ENCODE measurements at places on chromosomes 7 and 10.

DNA sequence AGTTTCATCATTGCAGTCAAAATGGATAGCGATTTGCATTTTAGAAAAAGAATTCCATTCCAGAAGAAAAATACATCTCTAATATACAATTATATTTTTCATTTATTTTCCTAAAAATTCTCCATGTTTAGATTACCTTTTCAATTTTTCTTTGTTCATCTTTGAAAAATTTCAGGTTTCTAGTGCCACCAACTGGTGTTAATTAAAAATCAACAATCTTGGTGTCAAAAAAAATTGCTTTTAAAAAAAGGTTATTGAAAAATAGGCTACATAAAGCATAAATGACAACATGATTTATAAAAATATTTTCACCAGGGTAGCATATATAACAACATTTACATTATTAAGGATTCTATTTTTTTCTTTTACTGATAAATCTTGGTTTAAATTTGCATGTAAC lies 53.0 kb downstream of the CCDC186 start:
- no peak for DNase-seq

DNA sequence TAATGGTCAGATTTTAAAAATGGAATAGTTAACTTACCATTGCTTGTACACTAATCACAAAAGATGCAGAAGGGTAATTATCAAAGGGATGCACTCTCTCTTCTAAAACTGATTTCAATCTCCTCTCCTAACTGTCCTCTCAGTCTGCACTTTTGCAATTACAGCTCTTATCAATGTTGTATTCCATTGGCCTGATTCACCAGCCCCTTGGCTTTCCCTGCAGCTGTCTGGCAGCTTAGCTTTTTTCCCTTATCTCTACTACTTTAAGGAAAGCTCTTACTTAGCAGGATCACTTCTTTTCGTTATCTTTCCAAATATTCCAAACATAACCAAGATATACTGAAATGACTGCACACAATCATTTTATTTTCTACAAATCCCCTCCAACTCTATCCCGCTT lies 448.8 kb downstream of the GRM8 start:
- no peak for DNase-seq

GRCh38 chr7:330511-331230 lies 40.7 kb downstream of the FOXL3 start:
- no peak for DNase-seq

GRCh38 chr7:131533151-131533559 lies 23.3 kb downstream of the PODXL start:
- DNase-seq = no peak

DNA sequence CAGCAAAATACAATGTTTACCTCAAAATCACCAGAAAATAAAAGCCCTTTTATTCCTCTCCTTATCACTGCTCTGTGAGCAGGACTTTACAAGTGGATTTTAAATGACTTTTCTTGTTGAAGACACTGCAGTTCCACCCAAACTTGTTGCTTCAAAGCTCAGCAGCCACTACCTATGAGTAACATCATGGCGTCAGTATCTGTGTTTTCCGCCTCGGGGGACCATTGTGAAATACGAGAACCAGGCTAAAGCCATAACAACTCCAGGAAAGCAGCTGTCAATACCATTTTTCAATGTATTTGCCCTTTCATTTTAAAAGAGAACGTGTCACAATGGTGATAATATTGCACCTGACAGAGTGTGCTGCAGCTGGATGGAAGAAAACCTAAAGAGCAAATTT lies 284.0 kb upstream of the RNF32 start:
- no peak for DNase-seq

DNA sequence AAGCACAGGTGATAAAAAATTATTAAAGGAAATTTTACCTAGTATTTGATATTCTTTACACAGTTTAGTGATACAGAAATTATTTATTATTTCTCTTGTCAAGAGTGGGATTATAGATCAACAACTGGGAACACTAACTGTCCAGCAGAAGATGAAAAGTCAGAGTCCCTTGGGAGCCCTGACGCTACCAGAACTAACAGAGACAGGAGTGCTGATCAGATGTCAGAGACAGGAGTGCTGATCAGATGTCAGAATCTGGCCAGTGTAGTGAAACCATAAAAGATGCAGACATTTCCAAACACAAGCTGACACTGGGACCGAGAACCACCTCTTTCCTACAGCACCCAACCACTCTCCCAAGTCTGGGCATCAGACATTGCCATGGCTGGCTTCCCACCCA lies 828.2 kb downstream of the TNS3 start:
- no peak for DNase-seq

- DNase-seq = no peak
These were observed 10.8 kb upstream of the HSPA12A start for GRCh38 chr10:116752969-116753665.

GRCh38 chr10:6748981-6749635 lies 169.0 kb upstream of the PRKCQ start:
- DNase-seq = no peak

GRCh38 chr10:132783165-132783939 lies 2.6 kb downstream of the NKX6-2 start:
- DNase-seq = no peak

DNA sequence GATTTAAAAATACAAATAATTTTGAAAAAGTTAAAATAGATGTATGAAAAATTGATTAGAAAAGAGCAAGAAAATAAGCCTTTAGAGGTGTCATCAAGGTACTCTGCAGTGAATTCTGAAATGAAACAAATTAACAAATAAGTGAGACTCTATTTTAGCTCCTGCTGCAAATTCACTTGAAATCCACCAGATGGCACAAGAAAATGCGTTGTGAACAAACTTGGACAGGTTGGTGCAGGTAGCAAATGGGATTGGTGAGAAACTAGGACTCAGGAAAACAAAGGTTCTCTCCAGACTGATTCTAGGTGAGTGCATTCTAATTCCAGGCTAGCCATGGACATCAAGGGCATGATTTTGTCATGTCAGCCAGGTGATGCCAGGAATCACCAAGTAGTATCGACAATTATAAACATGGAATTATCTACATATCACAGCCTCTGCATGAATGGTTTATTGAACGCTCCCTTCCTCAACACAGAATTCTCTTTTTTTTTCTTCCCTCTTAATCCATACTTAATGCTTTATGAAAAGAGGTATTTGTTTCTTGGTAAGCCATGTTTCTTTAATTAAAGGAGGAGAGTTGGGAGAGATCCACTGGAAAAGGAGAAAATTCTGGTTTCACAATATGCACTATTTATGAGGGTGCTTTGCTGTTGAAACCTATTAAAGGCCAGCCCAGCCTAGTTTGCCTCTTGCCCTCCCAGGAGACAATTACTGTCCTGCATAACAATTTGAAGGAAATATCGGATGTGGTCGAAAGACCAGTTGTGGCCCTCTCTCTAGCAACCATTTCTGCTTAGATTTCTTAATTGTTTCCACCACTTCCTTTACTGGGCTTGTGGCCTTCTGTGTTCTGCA lies 118.1 kb downstream of the ZNF365 start:
- no peak for DNase-seq

DNA sequence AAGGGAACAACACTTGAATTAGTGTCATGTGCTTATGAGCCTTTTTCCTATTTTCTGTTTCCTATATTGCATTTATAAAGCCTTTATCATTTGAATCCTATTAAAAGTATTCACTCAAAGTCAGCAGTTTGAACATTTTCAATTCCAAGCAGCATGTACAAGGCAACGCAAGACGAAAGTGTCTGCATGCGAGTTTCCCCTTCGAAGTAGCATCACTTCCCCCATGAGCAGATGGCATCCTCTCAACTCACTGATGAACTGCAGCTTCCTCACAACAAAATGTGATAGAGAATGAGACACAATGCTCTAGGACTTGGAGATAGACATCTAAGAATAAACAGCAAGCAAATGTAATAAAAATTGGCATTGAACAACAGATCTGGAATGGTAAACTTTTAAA lies 270.7 kb downstream of the PRPF18 start:
- no peak for DNase-seq

DNA sequence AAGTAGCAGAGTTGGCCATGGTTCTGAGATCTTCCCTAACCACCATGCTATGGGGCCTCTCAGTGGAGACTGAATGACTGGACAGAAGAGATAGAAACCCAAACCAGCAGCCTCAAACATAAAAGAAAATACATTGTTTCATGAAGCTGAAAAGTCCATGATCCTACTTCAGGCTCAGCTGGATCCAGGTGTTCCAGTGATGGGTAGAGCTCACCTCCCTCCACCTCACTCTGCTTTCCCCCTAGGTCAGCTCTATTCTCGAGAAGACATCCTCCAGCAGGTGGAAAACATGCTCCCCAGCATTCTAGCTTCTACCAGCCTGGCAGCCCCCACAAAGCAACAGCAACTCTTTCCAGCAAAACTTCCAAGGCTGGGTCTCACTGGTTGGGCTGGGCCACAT lies 132.1 kb downstream of the OAT start:
- DNase-seq = no peak

DNA sequence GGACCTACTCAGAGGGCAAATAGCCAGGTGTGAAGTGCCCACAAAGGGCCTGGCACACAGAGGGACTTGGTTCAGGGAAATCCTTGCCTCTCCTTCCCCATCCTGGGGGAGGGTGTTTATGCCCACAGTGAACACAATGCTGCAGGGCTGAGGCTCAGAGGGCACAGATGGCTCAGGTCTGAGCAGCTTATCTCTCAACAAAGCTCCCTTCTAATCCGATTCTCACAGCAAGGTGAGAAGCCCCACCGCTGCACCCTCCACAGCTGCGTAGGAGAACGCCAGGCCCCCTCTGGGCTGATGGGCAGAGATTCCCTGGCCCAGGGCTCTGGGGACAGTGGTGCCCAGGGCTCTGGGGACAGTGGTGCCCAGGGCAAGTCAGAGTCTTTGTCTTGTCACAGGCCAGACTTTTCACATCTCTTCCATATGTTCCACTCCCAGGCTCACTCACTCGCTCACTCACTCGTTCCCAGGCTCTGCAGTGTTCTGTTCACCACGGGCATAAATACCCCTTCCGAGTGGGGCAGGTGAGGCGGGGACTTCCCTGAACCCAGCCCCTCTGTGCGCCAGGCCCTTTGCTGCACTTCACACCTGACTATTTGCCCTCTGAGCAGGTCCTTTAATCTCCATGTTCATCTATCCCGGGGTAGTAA lies 8.7 kb upstream of the CDHR1 start:
- no peak for DNase-seq

DNA sequence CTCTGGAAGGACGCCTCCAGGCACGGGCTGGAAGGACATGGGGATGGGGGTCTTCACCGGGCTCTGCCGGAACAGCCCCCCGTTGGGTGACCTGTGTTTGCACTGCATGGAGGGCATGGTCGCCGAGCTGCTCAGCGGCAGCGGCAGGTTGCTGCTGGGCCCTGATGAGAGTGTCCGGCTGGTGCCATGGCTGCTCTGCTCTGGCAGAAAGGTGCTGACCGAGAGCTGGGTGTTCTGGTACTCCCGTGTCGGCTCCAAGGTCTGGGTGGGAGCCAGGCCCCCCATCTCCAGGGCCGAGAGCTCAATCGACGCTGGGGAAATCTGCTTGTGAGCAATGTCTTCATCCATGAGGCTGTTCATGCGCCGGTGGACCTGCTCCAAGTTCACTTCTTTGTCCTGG lies 764.3 kb downstream of the GRID1 start:
- no peak for DNase-seq

- no peak for DNase-seq
These were observed 341.1 kb downstream of the PLXDC2 start for GRCh38 chr10:20157314-20157713.

GRCh38 chr7:77738871-77739270 lies 42.6 kb downstream of the RSBN1L start:
- DNase-seq = no peak

GRCh38 chr10:129956286-129956670 lies 7.8 kb downstream of the EBF3 start:
- DNase-seq = no peak

DNA sequence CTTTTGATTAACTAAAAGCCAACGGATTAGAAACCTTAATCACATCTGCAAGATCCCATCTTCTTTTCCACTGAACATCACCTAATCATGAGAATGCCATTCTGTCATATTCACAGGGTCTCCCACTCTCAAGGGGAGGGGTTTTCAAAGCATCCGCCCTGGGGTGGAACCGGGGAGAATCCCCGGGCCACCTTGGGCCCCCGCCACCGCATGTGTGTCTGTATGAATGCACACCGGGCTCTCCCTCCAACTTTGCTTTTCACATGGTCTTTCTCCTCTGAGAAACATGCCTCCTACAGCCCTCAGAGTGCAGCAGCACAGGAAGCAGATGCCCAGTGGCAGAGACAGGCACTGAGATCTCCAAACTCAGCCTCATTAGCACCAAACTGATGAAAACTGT lies 233.2 kb upstream of the PPP2R2D start:
- no peak for DNase-seq

GRCh38 chr7:111855161-111855841 lies 293.0 kb upstream of the IMMP2L start:
- DNase-seq = no peak

GRCh38 chr10:55820478-55820877 lies 540.6 kb downstream of the ZWINT start:
- DNase-seq = no peak

DNA sequence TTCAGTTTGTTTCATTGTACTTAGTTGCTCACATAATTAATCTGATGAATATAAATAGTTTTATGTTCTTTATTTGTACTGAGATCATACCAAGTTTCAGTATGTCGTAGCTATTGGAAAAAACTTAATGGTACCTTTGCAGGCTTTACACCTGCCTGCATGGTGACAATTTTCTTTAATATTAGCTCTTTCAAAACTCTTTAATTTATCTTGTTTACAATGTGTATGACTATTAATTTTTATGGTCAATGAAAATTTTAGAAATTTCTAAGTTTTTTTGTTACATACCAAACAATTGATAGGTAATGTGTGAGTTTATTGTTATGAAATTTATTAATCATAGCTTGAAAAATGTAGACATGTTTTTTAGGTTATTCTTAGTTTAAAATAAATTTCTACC lies 4.0 kb downstream of the DYNC2I1 start:
- DNase-seq = no peak

- DNase-seq = no peak
These were observed 842 bp upstream of the SKIDA1 start for GRCh38 chr10:21526188-21526859.

DNA sequence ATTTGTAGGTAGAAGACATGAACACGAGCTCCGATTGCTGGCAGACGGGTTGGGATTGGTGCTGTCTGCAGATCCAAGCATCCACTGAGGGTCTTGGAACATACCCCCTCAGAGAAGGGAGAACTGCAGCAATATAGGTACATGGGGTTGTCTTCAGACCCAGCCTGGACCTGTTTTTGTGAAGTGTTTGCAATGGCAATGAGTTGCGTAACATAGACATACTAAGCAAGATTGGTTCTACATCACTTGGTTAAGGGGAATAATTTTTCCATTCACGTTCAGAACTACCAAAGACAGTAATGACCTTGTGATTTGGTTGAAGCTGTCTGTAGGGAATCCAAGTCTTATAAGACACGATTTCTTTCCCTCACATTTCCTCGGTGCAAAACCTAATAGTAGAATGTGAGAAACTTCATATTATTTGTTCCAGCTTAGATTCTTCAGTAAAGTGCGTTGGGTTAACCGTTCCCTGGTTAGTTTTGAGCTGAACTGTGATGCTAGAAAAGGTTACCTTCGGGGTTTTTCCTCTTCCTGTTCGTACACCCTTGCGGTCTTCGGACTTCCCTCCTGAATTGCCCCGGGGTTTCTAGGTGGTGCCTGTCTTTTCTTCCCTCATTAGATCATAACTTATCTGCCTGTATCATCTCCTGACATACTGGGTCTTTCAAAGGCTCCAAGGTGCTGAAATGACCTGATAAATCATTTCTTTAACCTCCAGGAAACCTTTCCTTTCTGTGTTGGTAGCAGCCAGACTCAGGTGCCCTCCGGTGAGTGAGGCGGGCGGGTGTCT lies 14.4 kb downstream of the PROSER2 start:
- DNase-seq = no peak

GRCh38 chr10:110221044-110221720 lies 13.8 kb downstream of the MXI1 start:
- no peak for DNase-seq
